ENCODE measurements at places on chromosomes 2 and 18. TPM values are rescaled to one million over a fixed set of nuclear protein-coding genes. Genes with fewer than 3 reads are reported as not detected.
A peak's percentile ranks its signal among the peaks of the same experiment; 100 is the strongest.

- no peak for DNase-seq
Measured at GRCh38 chr2:39181297-39181696, 60.4 kb upstream of the SOS1 start.

DNA sequence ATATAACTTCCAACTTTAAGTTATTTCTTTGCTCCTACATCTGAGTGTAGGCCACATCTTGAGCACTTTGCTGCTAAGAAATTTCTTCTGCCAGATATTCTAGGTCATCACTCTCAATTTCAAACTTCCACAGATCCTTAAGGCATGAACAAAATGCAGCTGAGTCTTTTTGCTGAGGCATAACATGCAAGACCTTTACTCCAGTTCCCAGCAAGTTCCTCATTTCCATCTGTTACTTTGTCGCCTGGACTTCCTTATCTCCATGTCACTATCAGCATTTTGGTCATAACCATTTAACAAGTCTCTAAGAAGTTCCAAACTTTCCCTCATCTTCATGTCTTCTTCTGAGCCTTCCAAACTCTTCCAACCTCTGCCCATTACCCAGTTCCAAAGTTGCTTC, 1077.3 kb upstream of the TMEFF2 start:
- no peak for DNase-seq

- no peak for DNase-seq
Measured at GRCh38 chr2:118982039-118982438, 40.0 kb downstream of the MARCO start.

DNA sequence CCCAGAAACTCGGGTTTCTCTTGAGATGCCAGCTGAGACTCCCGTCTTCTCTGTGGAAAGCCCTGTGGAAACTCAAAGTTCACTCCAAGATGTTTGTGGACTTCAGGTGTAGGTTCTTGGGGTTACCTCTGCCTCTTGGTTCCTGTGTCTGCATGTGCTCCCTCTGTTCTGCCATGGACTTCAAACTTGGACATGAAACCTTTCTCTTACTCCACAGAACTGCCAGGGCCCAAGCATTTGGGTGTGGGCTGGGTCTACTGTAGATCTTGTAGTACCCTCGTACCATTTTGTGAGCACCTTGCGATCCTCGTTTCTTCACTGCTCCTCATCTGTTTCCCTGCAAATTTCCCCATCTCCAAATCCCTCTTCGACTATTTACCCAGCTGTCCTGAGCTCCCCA, 175.5 kb downstream of the HAUS1 start:
- DNase-seq, result no peak

- DNase-seq, result no peak
Measured at GRCh38 chr2:20723543-20723942, 56.6 kb downstream of the GDF7 start.

DNA sequence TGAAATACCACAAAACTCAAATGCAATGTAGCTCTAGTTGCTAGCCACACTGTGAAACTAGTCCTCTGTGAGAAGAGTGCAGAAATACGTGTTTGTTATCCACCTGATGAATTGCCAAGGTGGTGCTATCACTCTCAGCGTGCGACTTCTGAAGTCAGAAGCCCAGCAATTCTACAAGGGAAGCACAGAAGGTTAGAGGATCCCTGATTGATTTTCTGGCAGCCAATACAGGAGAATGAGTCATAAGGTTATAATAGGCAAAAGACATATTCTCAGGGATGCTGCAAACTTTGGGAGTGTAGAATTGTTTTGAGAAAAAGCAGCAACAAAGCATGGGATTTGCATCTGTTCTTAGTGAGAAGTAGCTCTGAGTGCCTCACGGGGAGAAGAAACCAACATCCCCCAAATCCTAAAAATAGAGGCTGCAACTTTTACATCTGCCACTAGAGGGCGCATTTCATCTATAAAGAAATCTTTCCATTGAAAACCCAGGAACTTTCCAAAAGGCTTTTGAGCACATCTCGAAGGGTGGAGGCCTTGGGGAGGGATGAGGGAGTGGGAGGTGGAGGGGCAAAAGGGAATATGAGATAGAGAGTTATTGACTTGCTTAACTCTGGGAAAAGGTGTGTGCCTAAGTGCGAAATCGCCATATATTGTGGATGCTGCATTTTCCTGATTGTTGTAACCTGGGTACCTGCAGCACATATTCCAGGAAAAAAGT, 78.0 kb downstream of the TMEM182 start:
- DNase-seq, result no peak

- DNase-seq, result no peak
Measured at GRCh38 chr2:228669690-228670089, 488.2 kb upstream of the SPHKAP start.

DNA sequence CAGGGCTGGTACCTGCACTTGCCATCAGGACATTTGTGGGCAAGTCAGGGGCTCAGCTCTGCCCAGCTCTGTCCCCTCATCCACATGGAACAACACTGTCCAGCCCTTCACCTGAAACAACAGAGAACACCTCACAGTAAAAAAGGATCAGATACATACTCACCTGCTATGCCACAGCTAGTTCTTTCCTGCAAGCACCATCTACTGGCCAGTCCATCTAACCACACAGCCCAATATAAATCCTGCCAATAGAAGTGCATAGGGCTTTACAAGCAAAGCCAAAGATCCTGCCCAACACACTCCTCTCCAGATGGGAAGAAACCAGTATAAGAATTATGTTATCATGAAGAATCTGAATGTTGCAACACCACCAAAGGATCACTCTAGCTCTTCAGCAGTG, 52.2 kb upstream of the GALNT13 start:
- DNase-seq, result no peak

GRCh38 chr18:45361125-45361851, 254.0 kb upstream of the SLC14A2 start:
- DNase-seq, result no peak

DNA sequence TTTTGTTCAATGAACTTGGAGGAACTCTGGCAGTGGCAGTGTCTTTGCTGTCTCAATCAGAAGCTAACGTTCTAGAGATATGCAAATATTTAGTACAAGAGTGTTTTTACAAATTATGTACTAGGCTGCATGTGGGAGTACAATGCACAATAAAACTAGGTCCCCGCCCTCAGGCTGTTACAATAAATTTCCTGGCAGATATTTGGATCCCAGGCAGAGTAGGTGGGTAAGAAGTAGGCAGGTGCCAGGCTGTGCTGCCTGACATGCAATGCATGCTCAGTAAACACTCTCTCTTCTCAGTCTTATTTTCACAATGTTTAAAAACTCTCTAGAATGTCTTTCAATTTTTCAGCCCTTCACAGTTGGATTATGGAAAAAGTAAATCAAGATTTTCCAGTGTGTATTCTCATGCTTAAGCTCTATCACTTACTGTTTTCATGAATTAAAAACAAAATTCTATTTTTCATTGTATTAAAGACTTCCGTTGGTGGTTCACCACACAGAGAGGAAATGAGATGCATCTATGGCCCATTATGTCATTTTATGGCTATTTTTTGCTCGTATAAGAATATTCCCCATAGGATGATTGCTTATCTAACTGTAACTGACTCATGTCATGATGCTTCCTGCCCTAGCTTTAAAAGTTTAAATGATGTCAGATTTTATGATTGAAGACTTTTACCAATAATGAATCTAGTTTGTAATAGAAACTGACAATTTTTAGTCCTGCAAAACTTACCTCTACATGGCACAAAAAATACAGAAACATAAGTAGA, 346.1 kb downstream of the RND3 start:
- DNase-seq, result no peak

DNA sequence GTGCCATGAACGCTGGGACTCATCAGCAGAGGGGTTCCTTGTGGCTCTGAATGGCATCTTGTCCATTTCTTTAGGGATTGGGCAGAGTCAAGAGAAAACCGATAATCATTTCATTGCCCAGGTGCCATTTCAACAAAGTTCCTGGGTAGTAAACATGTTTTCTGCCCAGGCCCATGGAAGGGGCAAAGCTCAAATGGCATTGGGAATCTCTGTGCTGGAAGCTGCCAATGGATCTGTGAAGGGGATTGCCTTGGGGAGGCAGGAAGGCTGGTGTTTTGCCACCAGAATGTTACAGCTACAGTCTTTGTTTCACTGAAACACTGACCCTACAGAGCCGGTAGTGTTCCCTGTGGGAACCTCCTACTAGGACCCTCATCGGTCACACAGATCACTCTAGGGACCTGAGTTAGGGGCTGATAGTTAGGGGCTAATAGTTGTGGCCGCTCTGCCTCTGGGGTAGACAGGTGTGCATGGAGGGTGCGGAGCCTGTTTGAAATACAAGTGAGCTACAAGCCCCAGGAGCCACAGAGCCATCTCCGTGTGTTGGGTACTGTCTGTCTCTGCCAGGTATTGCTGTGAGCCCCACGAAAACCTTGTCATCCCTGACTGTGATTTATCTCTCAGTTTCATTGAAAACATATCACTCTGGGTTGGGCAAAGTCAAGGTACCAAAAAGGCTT, 224.4 kb upstream of the COPS8 start:
- DNase-seq, result peak; percentile 18

GRCh38 chr2:60002183-60002867, 551.1 kb downstream of the BCL11A start:
- no peak for DNase-seq

- DNase-seq, result peak; percentile 39
Measured at GRCh38 chr2:109217362-109218086, 88.5 kb downstream of the SH3RF3 start.

DNA sequence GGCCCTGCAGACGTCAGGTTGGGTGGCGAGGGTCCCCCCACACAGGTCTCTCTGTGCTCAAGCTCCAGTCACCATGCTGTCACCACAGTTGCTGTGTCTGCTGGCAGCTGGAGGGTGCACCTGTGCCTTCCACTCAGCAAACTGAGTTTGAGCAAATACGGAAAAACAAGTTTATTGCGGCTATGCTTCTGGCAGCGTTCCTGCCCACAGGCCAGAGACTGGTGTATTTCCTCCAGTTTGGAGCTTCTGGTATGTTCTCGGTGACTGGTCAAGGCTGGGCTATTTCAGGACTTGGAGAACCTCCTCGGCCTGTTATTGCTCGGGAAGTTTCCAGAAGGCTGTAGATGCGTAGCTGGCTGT, 132.6 kb downstream of the SEPTIN10 start:
- DNase-seq, result no peak

DNA sequence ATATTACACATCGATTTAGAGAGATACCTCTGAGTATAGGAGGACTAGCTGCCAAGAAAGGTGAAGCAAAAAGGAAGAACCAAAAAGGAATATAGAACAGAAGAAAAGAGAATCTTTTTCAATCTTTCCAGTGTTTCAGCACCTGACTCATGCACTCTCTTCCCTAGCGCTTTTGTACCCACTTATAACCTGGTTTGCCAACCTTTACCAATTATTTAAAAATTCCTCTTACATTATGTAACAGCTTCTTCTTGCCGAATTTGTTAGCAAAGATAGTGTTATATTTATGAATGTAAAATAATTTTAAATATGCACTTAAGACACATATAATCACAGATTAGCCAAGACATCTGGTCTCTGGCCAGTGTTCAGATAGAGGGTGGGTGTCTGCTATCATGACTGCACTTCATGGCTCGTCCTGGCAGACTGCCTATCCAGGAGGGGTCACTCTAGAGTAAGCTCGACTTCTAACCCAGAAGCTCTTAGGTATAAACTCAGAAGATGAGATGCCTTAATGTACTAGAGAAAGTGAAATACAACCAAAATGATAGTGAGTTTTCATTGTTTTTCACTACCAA, 122.9 kb downstream of the ATAD2B start:
- DNase-seq, result no peak

- DNase-seq, result no peak
Measured at GRCh38 chr2:96554293-96555145, 18.0 kb downstream of the ARID5A start.

DNA sequence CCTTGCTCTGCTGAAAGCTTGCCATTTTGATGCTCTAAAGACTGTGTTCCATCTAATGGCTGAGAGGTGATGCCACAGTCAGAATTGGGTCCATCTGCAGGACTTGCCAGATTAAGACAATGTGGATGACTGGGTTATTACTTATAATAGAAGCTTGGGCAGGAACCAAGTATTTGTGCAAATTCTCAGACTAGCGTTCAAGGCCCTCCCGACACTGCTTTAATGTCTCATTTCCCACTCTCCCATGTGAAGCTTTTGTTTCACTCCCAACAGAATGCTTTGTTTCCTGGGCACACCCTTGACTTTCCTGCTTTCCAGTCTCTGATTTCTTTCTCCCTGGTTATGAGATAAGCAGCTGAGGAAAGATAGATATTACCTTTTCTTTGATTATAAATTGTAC, 215.8 kb downstream of the KCNS3 start:
- DNase-seq, result no peak

GRCh38 chr2:48127612-48128191, 221.4 kb upstream of the FBXO11 start:
- DNase-seq, result no peak

GRCh38 chr2:117273009-117273671, 541.4 kb upstream of the DDX18 start:
- DNase-seq, result no peak

GRCh38 chr2:86631846-86632485, 8.3 kb upstream of the RNF103 start:
- no peak for DNase-seq

DNA sequence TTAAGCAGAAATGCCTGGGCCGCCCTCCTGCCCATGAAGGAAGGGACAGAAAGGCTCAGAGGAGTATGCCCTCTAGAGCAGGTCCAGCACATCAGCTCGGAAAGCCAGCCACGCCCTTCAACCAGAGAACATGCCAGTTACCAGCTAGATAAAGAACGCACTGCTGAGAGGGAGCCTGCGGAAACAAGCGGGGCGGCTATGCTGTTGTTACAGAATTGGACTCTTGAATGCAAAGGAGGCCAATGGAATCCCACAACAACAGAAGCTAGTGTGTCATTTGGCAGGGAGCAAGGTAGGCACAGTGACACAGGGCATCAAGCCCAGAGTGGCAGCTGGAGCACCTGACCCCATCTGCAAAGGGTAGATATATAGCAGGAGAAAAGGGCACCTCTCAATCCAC, 242.9 kb upstream of the ID2 start:
- peak; percentile 26 for DNase-seq

DNA sequence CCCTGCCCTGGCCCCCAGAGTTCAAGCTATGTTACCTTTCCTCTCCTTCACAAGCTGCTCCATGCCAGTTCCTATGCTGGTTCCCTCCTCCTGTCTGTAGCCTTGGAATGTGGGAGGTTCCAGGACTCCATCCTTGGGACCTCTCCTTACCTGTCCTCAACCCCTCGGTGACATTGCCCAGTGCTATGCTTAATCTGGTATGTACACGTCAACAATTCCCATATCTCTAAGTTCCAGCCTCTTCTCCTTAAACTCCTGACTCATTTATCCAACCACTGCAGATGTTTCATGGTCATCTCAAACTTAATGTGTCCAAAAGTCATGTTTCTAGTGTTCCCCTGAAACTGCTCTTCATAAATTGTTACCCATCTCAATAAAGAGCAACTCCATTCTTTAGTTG, 160.8 kb downstream of the TNS1 start:
- DNase-seq, result no peak

Gene VSNL1
- total RNA-seq, result 0.39 TPM

Gene INHA
- total RNA-seq, result 0.78 TPM

Gene DNAH7
- 5.5 TPM for total RNA-seq

Gene PPP1R1C
- 2.0 TPM for total RNA-seq

Gene PTPN4
- total RNA-seq, result 48.7 TPM

Gene TMEFF2
- total RNA-seq, result 4.8 TPM

Gene NCKAP1
- 174 TPM for total RNA-seq

Gene TEX261
- 74.5 TPM for total RNA-seq

Gene NABP1
- 40.8 TPM for total RNA-seq

Gene EPB41L3
- total RNA-seq, result 43.0 TPM

Gene REG3A
- not detected for total RNA-seq

Gene STAT1
- 84.1 TPM for total RNA-seq

Gene ANKRD23
- 10.2 TPM for total RNA-seq

Gene G6PC2
- not detected for total RNA-seq

Data from ureter (tissue), 1 donor.